ENCODE measurements at places on chromosomes 2 and 18.

DNA sequence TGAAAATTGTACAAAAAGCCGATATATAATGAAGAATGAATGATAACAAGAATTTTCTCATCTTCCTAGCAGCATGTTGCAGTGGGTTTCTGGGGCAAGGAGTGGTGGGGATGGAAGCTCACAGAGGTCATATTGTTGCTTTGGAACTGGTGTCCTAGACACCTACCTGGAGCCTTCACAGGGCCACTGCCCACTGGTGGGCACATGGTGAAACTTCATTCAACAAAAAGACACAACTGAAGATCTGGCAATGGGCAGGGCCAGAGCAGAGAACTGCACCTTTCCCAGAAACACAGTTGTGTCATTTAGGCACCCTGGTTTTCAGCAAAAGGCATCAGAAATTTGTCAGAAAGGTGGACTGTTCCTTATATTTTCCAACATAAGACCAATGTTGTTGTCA, 115.3 kb downstream of the FHOD3 start:
- DNase-seq: peak; percentile 25

DNA sequence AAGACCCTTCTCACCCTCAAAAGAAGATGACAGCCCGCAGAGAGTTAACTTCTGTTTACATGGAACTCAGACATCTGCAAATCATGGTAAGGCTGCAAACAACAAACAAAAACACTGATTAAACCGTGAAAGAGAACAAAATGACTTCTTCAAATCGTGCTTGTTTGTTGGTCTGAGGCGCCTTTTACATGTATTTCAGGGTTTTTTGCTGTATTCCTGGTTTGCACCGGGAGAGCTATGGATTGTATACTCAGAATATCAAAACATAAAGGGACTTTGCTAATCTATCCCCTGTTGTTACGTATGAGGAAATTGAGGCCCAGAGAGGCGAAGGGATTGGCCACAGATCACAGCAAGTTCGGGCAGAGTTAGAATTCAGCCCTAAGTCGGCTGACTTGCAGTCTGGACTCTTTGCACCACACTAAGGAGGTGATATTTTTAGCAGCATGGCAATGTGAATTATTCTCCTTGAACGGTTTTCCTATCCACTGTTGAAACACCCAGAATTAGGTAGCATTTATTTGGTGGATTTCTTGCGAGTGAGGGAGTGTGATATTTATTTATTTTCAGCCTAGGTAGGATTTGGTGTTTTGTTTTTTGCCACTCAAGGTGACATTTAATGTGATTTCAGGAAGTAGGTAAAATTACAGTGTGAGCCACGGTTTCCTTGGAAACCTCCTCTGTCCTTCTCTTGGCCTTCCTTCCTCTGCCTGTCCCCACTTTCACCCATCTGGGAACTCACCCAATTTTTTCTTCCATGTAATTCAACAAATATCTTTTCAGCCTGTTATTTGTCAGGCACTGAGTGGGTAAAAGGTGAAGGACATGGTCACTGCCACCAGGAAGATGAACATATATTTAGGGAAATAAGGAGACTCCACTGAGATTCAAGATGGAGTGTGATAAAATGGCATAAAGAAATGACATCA, 980 bp upstream of the PDE6D start:
- peak; percentile 62 for DNase-seq

GRCh38 chr2:2039826-2040225, 291.2 kb downstream of the MYT1L start:
- DNase-seq: no peak

GRCh38 chr2:160912276-160912675, 248.0 kb upstream of the TANK start:
- DNase-seq: no peak

DNA sequence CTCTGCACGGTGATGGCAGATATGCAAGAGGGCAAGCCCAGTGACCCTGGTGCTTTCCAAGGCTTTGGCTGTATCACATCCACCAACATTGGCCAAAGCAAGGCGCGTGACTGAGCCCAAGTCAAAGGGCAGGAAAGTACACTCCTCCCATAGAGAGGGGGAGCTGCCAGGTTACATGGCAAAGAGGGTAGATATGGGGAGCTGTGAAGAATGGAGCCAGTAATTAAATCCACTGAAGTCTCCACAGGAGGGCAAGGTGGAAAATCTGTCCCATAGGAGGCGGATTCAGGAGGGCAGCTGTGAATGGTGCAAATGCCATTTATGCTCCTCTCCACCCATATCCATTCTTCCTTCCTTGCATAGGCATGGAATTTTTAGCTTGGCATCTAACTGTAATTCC, 44.6 kb upstream of the THOC1 start:
- no peak for DNase-seq

DNA sequence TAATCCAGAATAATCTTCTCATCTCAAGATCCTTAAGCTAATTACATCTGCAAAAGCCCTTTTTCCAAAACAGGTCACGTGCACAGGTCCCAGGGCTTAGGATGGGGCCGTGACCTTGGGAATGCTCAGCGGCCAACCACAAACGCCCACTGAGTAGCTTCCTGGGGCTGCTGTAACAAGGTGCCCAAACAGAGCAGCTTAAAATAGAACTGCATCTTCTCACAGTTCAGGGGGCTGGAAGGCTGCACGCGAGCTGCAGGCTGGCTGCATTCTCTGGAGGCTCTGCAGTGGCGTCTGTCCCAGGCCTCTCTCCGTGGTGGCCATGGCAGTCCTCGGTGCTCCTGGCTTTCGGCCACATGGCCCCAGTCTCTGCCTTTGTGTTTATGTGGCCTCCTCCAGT, 31.9 kb downstream of the ADI1 start:
- DNase-seq: no peak

DNA sequence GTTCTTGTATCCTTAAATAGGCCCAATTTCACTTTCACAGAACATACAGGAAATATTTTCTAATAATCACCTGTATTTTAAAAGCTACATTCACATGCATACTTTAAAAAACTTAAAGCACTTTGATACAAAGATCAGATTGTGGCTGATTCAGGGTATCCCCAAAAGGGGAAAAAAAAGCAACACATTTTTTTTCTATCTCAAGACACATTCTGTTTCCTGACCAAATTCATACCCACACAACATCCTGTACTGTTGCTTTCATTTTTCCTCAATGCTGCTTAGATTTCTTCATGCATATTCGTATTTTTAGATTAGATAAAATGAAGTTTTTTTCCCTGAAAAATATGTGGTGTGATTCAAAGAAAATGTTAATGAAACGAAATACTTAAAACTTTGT, 122.5 kb downstream of the TMEFF2 start:
- DNase-seq: no peak

- no peak for DNase-seq
These were observed 116.0 kb downstream of the ABCA12 start for GRCh38 chr2:215022418-215022817.

GRCh38 chr2:63866009-63866709, 24.5 kb downstream of the UGP2 start:
- no peak for DNase-seq

DNA sequence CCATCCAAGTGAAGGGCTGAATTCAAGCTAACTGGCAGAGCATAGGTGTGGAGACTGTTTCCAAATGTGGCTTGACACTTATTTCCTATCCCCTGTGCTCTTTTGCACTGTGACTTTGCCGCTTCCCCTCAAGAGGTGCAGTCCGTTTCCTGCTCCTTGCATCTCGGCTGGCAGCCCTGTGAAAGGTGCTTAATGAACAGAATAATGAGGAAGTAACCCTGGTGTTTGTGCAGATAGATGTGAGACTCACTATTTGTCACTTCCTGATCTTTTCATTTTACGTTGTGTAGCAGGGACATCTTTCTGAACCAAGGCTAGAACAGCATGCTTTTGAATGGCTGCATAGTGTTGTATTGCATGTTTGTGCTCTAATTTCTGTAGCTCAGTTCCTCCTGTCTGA, 60.8 kb downstream of the CEP192 start:
- DNase-seq: no peak

- no peak for DNase-seq
These were observed 55.2 kb upstream of the RALBP1 start for GRCh38 chr18:9419956-9420631.

GRCh38 chr2:132403146-132403545, 13.5 kb upstream of the GPR39 start:
- no peak for DNase-seq

DNA sequence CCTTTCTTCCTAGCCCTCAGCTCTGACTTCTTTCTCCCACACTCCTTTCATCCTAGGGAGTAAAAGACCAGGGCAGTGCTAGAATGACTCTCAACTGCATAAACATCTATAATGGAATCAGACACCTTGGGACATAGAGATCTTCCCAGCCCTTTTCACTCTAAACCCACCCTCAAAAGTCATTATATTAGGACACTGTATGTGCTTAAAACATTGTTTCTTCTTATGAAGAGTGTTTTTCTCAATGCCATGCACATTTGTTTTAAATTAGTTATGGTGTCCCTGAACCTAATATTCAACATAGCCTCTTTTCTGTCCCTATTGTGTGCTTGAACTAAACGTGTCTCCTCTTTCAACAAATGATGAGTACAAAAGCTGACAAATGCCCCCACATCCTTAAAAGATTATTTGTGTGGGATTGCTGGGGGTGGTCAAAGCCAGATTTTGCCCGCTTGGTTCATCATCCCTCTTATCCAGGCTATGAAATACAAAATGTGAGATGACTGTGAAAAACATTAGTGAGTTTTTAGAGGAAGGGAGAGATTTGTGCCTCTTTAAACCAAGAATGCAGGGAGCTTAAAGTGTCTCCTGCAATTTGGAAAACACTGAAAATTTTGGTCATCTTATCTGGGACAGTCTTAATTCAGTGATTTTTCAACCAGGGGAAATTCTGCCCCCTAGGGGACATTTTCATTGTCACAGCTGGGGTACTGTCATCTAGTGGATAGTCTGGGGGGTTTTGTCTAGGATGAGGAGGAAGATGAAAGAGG, 29.0 kb downstream of the SERPINB5 start:
- peak; percentile 60 for DNase-seq

DNA sequence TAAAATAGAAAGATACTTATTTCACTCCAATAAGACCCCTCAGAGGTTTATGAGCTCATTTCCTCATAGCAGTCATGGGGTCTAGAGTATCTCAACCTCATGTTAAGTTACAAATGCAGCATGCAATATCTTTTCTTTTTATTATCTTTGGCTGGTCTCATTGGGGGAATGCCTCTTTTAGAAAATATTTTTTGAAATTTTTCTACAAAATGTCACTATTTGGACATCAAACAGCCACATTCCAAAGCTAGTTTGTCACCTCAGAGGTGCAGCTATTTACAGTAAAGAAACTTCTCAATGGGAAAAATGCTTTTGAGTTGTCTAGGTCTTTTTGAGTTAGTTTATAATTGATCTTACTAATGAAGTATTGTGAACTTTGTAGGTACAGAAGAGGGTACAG, 370.7 kb upstream of the LRATD1 start:
- no peak for DNase-seq

DNA sequence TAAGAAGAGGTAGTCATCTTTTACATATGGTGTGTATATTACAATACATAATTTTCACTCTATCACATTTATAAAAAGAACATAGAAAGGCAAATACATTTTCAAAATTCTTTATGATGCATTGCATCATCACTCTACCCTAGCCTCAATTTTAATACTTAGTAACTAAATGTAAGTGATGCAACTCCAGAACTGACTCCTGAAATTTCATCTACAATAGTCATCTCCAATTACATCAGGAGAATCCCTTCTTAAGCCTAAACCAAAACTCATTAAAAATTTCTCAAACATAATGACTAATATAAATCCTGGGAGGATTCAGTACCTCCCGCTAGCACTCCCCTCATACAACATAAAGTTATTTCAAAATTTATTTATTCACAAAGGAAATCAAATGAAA, 15.9 kb downstream of the TMX3 start:
- DNase-seq: peak; percentile 7

- DNase-seq: peak; percentile 55
These were observed 8.2 kb upstream of the GBX2 start for GRCh38 chr2:236176417-236176816.

GRCh38 chr2:143251681-143252080, 122.5 kb downstream of the ARHGAP15 start:
- DNase-seq: no peak

GRCh38 chr2:51535763-51536162, 503.8 kb upstream of the NRXN1 start:
- no peak for DNase-seq

- DNase-seq: no peak
These were observed 54.4 kb upstream of the LGALSL start for GRCh38 chr2:64399521-64399920.

DNA sequence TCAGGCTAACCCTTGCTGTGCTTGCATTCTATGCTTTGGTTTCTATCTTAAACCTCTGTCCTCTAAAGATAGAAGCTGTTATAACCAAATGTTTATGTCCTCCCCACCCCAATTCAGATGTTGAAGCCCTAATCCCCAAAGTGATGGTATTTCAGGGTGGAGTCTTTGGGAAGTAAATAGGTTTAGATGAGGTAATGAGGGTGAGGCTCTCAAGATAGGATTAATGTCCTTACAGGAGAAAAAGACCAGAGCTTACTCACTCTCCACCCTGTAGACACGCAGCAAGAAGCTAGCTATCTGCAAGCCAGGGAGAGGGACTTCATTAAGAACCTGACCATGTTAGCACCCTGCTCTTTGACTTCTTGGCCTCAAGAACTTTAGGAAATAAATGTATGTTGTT, 362.5 kb downstream of the ERBB4 start:
- no peak for DNase-seq

GRCh38 chr2:86223927-86224560, 24.8 kb downstream of the MRPL35 start:
- no peak for DNase-seq

GRCh38 chr2:148675708-148676107, 31.2 kb downstream of the EPC2 start:
- no peak for DNase-seq

GRCh38 chr2:170743530-170744239, 26.5 kb upstream of the ERICH2 start:
- peak; percentile 31 for DNase-seq

- DNase-seq: no peak
These were observed 4.2 kb downstream of the CNGA3 start for GRCh38 chr2:98350411-98350810.

DNA sequence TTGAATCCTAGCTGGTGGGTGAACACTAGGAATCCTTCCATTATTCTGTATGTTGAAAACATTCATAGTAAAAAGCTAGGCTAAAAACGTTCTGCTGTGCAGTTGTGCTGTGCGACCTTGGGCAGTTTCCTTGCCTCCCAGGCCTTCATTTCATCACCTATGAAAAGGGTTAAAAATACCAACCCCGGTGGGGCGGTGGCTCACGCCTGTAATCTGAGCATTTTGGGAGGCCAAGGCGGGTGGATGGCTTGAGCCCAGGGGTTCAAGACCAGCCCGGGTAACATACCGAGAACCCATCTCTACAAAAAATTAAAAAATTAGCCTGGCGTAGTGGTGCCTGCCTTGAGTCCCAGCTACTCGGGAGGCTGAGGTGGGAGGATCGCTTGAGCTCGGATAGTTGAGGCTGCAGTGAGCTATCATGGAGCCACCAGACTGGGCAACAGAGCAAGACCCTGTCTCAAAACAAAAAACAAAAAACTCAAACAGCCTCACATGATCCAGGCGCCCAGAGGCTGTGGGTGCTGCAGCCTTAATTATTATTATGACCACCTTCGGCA, 2.9 kb upstream of the RRM2 start:
- no peak for DNase-seq
